ENCODE measurements at places on chromosomes 5 and 9.

GRCh38 chr5:35202319-35203111 is 27.8 kb downstream of the PRLR start:
- peak; percentile 79 for DNase-seq

- no peak for DNase-seq
Observed at GRCh38 chr9:113156880-113157279, 6.1 kb downstream of the SLC31A2 start.

GRCh38 chr5:133079048-133079447 is 27.2 kb downstream of the HSPA4 start:
- no peak for DNase-seq

DNA sequence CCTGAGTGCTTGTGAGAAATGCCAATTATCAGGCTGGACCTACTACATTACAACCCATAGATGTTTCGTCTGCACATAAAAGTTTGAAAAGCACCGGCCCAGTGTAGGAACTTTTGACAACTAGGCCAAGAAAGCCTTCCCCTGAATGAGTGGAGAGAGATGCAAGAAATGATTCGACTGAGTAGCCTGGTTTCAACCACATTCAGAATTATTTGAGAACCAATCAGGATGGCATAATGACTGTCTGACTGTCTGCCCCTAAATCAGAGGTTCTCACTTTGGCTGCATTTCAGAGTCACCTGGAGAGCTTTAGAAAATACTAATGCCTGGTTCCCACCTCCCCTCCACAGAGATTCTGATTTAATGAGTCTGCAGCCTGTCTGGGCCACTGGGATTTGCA is 61.1 kb downstream of the FRMD3 start:
- DNase-seq, result no peak

DNA sequence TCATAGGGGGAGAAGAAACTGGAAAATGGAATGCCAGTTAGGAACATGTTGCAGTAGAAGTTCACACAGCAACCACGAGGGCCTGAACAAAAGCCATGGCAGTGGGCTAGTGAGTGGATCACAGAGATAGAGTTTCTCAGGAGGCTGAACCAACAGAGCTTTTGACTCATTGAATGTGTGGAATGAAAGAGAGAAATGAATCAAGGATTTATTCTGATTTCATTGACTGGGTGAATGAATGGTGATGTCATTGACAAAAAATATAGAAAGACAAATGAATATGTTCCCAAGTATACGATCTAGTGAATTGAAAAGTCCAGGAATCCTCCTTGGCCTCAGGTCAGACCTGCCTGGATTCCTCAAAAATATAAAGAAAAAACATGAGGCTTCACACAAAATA is 99.2 kb downstream of the ZNF462 start:
- no peak for DNase-seq

- DNase-seq, result no peak
Observed at GRCh38 chr9:31597977-31598376, 786.5 kb upstream of the ACO1 start.

DNA sequence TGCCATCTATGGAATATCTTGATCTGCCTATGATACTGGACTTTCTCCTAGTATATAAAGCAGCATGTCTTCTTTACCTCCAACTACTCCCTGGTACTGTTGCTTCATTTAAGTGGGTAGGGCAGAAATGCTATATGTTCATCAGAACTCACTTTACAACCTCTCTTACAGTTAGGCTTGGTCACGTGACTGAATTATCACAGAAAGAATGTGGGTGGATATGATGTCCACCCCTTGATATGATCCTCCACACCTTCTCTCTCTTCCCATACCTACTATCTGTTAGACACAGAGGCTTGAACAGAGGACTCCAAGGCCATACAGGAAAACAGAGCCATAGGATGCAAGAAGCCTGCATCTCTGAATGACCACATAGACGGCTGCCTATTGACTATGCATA is 19.8 kb downstream of the CRHBP start:
- no peak for DNase-seq

GRCh38 chr5:82019342-82020138 is 47.7 kb downstream of the ATG10 start:
- DNase-seq, result no peak

GRCh38 chr5:157549283-157549629 is 26.3 kb downstream of the ADAM19 start:
- DNase-seq, result peak; percentile 74

DNA sequence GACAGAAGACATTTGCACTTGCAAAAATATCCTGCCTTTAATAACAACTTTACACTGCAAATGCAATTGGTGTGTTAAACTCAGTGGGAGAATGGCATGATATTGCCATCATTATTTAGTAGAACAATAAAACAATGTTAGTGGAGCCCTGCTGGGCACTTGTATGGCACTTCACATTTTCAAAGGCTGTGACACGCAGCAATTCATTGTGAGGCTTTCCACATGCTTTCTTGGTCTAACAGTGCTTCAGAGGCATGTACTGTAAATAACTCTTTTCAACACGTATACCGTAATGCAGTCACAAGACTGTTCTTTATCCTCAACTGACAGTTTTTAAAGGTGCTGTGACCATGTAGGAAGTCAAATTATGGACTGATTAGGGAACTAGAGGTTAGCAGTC is 155.5 kb upstream of the EPB41L4A start:
- DNase-seq, result no peak

- DNase-seq, result no peak
Observed at GRCh38 chr9:136381966-136382513, 8.6 kb upstream of the CARD9 start.

DNA sequence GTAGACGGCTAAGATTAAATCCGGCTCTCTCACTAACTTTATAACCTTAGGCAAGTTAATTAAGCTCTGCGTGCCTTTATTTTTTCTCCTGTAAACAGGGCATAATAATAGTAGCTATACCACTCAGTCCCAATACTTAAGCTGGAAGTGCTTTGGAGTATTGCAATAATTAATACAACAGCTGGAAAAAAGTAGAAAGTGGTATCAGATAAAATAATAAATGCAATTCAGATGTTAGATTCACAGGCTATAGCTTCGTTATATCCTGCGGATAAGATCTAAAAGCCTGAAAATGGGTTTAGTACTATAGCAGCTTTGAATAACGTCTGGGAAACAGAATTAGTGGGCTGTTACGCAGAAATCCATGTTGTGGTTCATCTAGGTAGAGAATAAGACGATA is 51.8 kb downstream of the MEGF9 start:
- no peak for DNase-seq

DNA sequence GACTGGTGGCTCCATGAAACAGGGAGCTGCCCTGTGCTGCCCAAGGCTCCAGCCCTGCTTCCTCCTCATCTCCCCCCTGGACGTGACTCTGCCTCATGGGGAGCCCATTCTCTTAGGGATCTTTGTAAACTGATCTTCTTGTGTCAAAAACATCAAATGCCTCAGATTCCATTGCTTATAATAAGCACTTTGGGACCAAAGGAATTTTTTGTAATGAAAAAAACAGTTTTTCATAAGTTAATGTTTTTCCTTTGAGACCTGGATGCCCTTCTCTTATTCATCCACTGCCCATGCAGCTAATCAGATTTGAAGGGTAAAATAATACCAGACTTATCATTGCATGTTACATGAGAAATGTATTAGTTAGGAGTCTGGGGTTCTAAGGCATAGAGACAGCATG is 41.7 kb downstream of the PALM2AKAP2 start:
- peak; percentile 68 for DNase-seq

GRCh38 chr5:53076014-53076583 is 33.5 kb downstream of the MOCS2 start:
- no peak for DNase-seq

DNA sequence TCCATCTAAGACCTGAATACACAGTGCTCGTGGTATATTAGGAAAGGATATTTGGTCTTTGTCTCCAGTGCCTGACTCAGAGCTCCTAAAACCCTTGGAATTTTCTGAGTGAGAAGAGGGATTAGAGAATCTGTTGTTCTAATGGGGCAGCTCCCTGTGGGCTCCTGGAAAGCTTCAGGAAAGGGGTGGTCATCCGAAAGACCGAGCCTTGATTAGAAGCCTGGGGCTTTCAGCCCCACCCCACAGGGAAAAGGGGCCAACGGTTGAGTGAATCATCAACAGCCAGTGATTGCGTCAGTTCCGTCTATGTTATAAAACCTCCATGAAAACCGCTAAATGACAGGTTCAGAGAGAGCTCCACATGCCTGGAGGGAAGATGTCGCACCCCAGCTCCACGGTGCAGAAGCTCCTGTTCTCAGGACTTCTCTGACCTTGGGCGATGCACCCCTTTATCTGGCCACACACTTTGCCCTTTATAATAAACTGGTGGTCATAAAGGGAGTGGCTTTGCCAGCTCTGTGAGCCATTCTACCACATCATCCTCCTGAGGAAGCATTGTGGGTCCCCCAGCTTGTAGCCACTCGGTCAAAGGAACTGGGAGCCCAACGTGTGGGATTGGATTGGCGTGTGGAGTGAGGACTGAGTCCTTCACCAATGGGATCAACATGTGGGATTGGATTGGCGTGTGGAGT is 71.0 kb upstream of the ICE1 start:
- peak; percentile 75 for DNase-seq

DNA sequence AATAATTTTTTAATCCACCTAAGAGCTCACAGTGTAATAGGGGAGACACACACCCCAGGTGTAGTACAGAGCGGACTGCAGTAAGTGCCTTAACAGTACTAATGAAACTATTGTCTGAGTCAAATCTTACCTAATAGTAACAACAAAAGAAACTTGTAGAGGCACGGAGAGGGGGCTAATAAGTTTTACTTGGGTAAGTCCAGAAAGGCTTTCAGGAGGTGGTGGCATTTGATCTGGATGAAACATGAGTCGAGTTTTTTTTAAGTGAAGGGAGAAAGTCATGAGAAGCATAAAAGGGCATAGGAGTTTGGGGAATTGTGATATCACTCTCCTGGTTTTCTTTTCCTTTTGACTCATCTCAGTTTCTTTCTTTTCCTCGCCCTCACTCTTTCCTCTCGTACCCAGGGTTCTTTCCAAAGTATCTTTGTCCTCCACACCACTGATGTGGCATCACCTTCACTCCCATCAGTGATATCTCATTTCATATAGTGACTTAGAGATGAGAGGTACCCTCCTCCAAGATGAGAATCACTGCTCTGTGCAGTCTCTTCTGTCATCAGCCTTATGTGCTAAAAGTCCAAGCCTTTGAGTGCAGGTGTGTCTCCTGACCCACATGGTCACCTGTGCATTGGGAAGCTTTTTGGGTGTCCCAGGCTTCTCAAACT is 2.0 kb downstream of the CTNNA1 start:
- no peak for DNase-seq

DNA sequence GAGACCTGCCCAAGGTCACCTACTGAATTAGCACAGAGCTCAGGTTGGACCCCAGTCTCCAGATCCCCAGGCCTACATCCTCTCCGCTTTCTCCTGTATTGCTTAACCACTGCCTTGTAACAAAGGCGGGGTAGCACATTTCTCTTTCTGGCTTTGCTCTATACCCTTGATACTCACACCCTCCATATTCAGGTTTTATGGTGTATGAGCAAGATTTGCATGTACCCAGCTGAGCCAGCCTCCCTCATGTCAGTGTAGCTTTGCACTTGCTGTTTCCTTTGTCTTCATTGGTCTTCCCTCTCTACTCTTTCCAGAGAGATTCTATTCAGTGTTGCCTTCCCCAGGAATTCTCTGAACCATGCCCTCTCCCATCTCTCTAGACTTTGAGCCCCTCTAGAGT is 19.6 kb upstream of the ZCCHC7 start:
- DNase-seq, result no peak

DNA sequence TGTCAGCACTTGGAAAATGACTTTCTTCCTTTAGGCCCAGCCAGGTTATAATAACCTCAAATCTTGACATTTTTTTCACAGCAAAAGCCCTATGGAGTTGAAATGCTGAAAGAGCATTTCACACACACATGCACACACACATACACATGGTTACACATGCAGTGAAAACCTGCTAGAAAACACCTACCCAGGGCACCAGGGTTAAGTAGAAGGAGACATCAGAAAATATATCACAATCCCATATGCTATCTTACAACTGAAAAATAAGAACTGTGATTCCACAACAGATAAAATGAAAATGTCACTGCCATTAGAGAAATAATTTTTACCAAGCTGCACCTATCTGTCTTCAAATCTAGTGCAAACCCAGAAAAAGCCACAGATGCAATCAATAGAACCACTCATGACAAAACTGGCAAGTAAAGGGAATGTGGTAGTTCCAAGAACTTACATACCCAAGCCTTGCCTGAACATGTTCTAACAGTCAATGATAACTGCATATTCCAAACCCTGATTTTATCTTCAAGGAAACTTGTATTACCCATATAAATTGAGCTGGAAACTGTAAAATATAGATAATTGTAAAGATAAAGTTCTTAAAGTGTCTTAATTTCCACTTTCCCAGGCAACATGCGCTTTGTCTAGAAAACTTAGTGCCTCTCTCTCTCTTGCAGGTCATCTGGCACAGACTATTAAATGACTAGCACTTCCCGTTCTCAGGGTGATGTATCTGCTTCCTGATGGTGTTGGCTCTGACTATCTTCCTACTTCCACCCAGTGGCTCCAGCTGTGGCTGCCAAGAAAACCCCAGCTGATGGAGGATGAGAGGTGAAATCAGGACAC is 250.2 kb upstream of the PTGER4 start:
- DNase-seq, result peak; percentile 34

DNA sequence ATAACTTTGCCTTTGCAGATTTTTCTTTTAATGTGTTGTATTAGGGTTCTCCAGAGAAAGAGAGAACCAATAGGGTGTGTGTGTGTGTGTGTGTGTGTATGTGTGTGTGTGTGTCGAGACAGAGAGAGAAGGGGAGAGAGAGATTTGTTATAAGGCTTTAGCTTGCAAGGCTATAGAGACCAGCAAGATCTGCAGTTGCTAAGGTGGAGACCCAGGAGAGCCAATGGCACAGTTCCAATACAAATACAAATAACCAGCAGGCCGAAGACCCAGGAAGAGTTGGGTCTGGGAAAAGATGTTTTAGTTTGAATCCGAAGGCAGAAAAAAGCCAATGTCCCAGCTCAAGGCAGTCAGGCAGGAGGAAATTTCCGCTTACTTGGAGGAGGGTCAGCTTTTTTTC is 23.0 kb downstream of the TMOD1 start:
- no peak for DNase-seq

GRCh38 chr5:139104577-139105276 is 93.4 kb downstream of the SIL1 start:
- DNase-seq, result peak; percentile 49

GRCh38 chr5:120502531-120502930 is 38.4 kb downstream of the PRR16 start:
- DNase-seq, result no peak

- DNase-seq, result no peak
Observed at GRCh38 chr9:124688238-124688904, 82.7 kb downstream of the NR6A1 start.

GRCh38 chr5:16855485-16855884 is 80.6 kb downstream of the MYO10 start:
- no peak for DNase-seq

Measured in EL (cell line).